ENCODE measurements at places on chromosomes 6 and 20. TPM values are rescaled to one million over a fixed set of nuclear protein-coding genes. Genes with fewer than 3 reads are reported as not detected.

CRISP2 gene
- total RNA-seq: not detected

BTBD9 gene
- total RNA-seq: 17.4 TPM

NOX3 gene
- total RNA-seq: not detected

MED20 gene
- total RNA-seq: 40.3 TPM

CLPSL1 gene
- total RNA-seq: not detected

PSORS1C1 gene
- total RNA-seq: 2.0 TPM

ZKSCAN8 gene
- total RNA-seq: 22.6 TPM

MAPK14 gene
- 129 TPM for total RNA-seq

PGC gene
- total RNA-seq: not detected

CNR1 gene
- total RNA-seq: 0.07 TPM

OR2H1 gene
- not detected for total RNA-seq

LY6G5B gene
- 5.7 TPM for total RNA-seq

SMLR1 gene
- not detected for total RNA-seq

SLC52A3 gene
- 0.07 TPM for total RNA-seq

TMEM242 gene
- total RNA-seq: 7.8 TPM

LY6G6D gene
- not detected for total RNA-seq

RRAGD gene
- 0.27 TPM for total RNA-seq

IL17F gene
- total RNA-seq: not detected

SNX5 gene
- total RNA-seq: 205 TPM

RIPPLY2 gene
- total RNA-seq: not detected

ADGB gene
- total RNA-seq: not detected

WFDC12 gene
- total RNA-seq: not detected

KCNK16 gene
- not detected for total RNA-seq

FLRT3 gene
- total RNA-seq: 0.14 TPM

PPP1R3D gene
- 7.5 TPM for total RNA-seq

SOBP gene
- 6.0 TPM for total RNA-seq

CST2 gene
- total RNA-seq: not detected

NHLRC1 gene
- total RNA-seq: 2.3 TPM

HLA-DMB gene
- total RNA-seq: 0.50 TPM
